ENCODE measurements at places on chromosomes 16 and 17.

DNA sequence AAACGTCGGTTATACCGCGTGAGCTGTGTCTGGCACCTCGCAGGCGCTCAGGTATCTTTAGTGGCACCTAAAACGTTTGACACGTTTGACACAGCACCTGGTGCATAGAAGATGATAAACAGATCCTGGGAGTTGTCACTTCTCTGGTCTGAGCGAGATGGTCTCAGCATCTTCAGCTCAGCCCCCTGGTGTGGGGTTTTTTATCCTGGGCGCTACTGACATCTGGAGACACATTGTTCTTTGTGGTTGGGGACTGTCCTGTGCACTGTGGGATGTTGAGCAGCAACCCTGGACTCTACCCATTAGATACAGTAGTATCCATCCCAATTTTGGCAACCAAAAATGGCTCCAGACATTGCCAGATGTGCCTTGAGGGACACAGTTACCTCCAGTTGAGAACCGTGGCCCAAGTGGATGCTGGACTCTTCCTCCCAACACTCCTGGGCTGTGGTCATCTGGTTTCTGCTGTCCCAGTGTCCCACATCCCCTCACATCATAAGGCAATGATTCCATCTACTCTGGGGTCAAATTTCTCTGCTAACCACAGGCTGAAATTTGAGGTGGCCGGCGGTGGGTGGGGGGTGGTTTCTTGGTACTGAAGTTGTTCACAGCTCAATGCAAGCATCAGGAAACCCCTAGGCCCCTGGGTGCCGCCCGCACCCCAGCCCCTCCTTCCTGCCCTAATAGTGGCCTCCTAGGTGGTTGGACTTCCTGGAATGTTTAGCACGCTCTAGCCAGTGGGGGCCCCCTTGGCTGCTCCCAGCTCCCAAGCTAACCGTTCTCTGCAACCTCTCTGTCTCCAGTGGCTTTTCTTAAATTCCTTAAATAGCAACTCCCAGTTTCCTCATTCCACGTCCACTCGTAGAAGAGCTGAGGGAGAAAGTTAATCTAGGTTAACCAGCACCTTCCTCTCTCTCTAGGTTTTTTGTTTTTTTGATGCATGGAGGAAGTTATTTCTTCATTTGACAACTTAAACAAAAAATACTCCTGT is 124.8 kb downstream of the ABCC1 start:
- DNase-seq: no peak

- peak; percentile 79 for DNase-seq
These were observed 92.0 kb upstream of the CHMP6 start for GRCh38 chr17:80899402-80900268.

GRCh38 chr17:3553419-3554401 is 3.9 kb downstream of the TRPV3 start:
- DNase-seq: no peak

- no peak for DNase-seq
These were observed 45.7 kb upstream of the MRPS23 start for GRCh38 chr17:57895382-57896060.

- no peak for DNase-seq
These were observed 4.9 kb upstream of the ACTG1 start for GRCh38 chr17:81517339-81518112.

DNA sequence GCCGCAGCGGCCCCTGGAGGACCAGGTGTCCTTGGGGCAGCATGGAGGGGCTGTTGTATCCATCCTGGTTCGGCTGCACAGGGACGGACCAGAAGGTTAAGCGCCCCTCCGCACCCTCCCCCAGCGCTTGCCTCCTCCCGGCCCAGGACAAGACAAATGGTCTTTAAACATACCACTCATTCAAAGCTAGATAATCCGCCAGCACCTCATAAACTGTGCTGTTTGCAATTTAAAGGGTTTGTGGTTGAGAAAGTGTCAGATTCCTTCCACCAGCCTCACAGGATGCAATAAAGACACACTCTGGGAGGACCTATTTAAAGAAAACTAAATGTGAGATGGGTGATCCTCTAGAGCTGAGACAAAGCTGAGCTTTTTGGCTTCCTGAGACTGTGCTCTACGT is 426.2 kb upstream of the EEF2KMT start:
- DNase-seq: no peak

DNA sequence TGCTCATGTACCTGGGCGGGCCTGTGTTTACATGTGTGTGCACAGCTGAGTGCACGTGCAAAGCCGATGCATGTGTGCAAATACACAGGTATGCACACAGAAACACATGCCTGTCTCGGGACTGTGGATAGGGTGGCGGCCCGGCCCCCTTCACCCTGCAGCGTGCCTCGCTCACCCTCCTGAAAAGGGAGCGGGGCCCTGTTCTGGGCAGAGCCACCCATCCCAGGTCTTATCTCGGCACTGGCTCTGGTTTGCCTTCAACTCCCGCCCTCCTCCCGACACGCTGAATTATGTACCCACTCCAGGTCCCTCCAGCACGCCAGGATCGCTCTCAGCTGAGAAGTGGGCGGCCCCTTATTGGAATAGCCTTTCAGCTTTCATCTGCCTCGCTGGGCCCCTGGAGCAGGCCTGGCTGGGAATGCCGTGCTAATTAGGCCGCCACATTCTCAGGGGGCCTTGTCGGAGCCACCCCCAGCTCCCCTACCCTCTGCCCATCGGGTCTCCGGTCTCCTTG is 77.8 kb downstream of the RTN4RL1 start:
- DNase-seq: no peak

DNA sequence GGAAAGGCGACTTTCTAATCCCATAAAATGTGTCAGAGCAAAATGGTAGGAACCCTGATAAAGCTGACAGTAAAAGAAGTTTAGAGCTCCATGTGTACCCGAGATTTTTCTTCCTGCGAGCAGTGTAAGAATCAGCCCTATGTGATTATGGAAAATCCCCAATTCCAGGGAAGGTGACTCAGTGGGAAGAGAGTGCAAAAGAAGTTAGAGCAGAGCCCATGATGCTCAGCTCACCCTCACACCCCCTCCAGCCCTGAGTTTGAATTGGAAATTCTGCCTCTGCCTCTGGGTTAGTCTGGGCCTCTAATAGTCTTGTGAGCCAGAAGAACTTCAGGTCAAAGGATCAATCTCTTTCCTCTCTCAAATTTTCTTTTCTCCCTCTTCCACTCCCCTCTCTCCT is 12.5 kb downstream of the C17orf78 start:
- DNase-seq: no peak

DNA sequence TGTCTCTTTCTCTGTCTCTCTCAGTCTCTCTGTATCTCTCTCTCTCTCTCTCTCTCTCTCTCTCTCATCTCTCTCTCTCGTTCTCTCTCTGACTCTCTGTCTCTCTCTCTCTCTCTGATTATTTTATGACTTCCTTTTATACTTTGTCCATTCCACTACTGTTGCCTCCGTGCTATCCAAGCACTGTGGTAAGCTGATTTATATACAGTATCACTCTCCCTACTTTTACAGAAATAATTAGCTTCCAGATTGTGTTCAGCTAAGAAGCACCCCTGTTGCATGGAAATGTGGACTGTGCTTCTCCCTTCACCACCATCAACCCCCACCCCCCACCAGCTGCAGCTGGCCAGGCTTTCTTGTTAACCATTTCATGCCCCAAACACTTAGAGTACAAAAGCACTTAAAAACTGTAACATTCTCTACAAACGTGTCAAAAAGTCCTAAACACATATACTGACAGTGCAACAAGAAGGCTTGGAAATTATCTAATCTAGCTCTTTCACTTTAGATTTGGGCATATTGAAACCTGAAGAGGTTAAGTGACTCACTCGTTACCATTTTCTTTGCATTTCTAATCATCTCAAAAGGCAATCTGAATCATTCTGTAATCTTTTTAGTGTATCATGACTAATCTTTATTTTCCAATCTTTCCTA is 11.6 kb upstream of the TMEM100 start:
- peak; percentile 2 for DNase-seq

DNA sequence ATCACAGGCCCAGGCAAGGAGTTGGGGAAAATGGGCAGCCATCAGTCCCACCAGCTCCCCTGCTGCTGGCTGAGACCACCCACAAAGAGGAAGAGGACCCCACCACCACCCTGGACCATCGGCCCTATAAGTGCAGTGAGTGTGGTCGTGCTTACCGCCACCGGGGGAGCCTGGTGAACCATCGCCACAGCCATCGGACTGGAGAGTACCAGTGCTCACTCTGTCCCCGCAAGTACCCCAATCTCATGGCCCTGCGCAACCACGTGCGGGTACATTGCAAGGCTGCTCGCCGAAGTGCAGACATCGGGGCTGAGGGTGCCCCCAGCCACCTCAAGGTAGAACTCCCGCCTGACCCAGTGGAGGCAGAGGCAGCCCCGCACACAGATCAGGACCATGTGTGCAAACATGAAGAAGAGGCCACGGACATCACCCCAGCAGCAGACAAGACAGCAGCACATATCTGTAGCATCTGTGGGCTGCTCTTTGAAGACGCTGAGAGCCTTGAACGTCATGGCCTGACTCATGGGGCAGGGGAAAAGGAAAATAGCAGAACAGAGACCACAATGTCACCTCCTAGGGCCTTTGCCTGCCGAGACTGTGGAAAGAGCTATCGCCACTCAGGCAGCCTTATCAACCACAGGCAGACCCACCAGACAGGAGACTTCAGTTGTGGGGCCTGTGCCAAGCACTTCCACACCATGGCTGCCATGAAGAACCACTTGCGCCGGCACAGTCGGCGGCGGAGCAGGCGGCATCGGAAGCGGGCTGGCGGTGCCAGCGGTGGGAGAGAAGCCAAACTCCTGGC is 3.6 kb downstream of the ZNF646 start:
- no peak for DNase-seq
